Activated T-cell treated with anti-CD3 and anti-CD28 coated beads for 1 hour (primary cell): ENCODE measurements at places on chromosomes 1 and 21.

GRCh38 chr1:181538836-181539235, 55.5 kb downstream of the CACNA1E start:
- no peak for DNase-seq

DNA sequence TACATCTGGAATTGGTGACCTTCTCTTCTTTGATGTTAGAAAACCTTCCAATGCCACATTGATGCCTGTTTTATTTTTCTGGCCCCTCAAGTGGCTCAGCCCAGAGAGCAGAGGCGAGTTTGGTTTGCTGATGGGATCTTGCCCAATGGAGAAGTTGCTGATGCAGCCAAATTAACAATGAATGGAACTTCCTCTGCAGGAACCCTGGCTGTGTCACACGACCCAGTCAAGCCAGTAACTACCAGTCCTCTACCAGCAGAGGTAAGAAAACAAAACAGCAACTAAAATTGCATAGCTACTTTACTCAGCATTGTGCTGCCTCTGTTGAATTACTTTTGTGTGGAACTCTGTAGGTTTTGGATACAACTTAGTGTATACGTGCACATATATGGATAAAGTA, 97.6 kb downstream of the CC2D1B start:
- DNase-seq, result no peak

GRCh38 chr1:201565771-201566528, 27.0 kb downstream of the NAV1 start:
- DNase-seq, result no peak

GRCh38 chr1:156743367-156744302, 2.7 kb upstream of the MRPL24 start:
- no peak for DNase-seq
